Activated CD8-positive, alpha-beta T cell treated with anti-CD3 and anti-CD28 coated beads, Interleukin-2, amount 10 ng/mL, durations not matched to agents 7 days and 5 days (primary cell): ENCODE measurements at places on chromosomes 11 and 22.

DNA sequence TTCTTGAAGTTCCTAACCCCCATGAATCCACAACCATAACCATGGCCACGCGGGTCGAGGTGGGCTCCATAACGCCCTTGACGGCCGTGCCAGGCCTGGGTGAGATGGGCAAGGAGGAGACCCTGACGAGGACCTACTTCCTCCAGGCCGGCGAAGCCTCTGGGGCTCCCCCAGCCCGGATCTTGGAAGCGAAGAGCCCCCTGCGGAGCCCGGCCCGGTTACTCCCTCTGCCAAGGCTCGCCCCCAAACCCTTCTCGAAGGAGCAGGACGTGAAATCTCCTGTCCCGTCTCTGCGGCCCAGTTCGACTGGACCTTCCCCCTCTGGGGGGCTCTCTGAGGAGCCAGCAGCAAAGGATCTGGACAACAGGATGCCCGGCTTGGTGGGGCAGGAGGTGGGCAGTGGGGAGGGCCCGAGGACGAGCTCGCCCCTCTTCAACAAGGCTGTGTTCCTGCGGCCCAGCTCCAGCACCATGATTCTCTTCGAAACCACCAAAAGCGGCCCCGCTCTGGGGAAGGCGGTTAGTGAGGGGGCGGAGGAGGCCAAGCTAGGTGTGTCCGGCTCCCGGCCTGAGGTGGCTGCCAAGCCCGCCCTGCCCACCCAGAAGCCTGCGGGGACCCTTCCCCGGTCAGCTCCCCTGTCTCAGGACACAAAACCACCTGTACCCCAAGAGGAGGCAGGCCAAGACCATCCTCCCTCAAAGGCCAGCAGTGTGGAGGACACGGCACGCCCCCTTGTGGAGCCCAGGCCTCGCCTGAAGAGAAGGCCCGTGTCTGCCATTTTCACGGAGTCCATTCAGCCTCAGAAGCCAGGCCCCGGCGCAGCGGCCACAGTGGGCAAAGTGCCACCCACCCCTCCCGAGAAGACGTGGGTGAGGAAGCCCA, 75.7 kb downstream of the KIAA1671 start:
- peaks cover 20% of the 10 kb centered on the region for H3K4me1 ChIP-seq
- H3K36me3 ChIP-seq, result no peaks in the 10 kb centered on the region
- DNase-seq, result peak; percentile 33
- H3K4me3 ChIP-seq, result no peak overlapping the region
- H3K27ac ChIP-seq, result no peak overlapping the region

DNA sequence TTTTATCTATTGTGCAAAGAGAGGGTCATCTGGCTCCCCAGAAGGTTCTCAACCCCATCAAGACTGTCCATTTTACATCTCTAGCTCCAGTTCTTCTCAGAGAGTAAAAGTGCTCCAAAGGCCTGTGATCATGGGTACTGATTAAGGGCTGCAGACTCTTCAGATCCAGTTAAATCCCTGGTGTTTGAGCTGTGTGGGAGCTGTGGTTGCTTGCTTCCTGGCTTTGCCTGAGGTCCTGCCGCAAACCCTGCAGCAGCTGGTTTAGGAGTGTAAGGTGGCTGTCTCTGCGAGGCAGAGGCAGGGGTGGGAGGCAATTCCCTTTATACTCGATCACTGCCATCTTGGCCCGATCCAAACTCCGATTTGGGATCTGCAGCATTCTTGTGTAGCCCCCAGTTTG, 1.2 kb downstream of the MRPL17 start:
- no peaks in the 10 kb centered on the region for H3K27me3 ChIP-seq
- no peak for DNase-seq
- H3K4me1 ChIP-seq, result peaks cover 28% of the 10 kb centered on the region
- peak overlapping the region; percentile 97 for H3K27ac ChIP-seq
- peak overlapping the region; percentile 99 for H3K4me3 ChIP-seq
- peaks cover 42% of the 10 kb centered on the region for H3K36me3 ChIP-seq

DNA sequence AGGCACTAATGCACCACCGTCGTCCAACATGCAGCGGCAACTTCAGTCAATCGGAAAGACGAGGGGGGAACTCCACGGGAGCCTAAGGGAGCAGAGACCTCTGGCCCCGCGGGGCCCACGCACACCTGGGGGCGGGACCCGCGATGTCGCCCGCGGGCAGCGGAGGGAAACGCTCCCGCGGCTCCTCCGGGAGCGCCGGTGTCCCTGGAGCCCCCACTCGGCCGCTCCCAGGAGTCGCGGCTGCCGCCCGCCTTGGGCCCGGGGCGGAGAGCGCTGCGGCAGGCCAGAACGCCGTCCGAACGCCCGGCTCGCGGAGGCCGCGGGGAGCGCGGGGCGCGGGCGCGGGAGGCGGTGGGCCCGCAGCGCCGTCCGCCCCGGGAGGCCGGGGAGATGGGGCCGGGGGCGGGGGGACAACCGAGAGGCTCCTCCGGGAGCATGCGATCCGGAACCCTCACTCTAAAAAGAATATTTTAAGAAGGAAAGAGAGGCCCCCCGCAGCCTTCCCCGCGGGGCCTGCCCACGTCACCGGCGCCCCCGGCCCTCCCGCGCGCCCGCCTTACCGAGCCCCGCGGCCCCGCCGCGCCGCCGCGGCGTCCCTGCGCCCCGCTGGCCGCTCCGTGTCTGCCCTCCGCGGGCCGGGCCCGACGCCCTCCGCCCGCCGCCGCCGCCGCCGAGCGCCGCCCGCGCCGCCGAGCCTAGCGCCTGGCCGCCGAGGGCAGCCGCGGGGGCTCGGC, 86.6 kb upstream of the ARHGAP32 start:
- H3K4me1 ChIP-seq, result peaks cover 19% of the 10 kb centered on the region
- no peaks in the 10 kb centered on the region for H3K36me3 ChIP-seq
- H3K27ac ChIP-seq, result peak overlapping the region; percentile 46
- DNase-seq, result no peak

DNA sequence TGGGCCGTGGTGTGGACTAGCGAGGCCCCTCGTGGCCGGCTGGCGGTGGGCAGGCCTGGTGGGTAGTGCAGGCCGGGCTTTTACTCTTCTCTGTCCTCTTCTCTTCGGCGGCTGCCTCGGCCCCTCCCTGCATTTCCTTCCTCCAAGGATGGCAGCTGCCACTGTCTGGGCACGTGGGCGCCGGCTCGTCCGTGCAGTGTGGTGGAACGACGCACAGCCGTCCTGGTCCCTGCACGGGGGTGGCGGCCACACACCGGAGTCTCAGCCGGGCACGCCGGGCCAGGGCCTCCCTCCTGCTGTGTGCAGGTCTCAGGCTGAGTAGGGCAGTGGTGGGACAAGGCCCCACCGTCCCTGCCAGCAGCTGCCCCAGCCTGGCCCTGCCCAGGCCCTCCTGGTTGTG, 37.7 kb downstream of the MOB2 start:
- H3K36me3 ChIP-seq, result no peaks in the 10 kb centered on the region
- no peak overlapping the region for H3K27ac ChIP-seq
- H3K4me1 ChIP-seq, result no peaks in the 10 kb centered on the region
- no peak overlapping the region for H3K4me3 ChIP-seq

DNA sequence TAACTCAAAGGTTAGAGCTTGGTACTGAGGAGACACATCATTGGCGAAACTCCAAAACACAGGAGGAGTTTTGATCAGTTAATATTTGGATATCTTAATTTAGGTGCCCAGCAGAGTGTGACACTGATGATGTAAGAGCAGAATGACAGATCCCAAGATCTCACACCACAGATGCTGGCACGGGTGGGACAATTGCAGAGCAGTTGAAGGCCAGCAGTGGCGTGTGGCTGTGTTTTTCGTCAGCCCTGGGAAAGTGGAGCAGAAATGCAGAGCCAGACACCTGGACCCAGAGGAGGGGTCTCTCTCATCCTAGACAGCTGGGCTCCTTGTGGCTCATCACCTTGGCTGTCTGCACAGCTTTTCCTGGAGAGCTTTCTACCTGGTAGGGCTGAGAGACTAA, 59.7 kb upstream of the CTTN start:
- H3K27ac ChIP-seq, result no peak overlapping the region
- H3K4me3 ChIP-seq, result no peak overlapping the region
- H3K4me1 ChIP-seq, result no peaks in the 10 kb centered on the region
- H3K36me3 ChIP-seq, result peaks cover 46% of the 10 kb centered on the region
- no peaks in the 10 kb centered on the region for H3K27me3 ChIP-seq
- DNase-seq, result no peak

DNA sequence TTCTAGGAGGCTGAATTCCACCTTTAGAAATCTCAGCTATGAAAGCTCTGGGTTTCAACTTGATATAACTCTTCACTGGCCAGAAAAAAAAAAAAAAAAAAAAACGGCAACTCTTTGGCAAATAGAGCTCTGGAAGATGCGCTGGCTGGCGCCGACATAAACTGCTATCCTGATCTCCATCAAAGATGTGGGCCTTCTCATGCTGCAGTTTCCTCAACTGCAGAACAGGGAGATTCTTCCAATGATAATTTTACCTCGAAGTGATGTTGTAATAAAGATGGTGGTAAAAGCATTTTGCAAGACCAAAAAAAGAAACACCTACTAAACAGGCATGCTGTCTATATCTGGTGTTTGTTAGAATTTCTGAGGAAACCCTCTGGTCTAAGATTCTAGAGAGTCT, 20.3 kb downstream of the FLI1 start:
- H3K4me1 ChIP-seq, result peaks cover 86% of the 10 kb centered on the region
- H3K36me3 ChIP-seq, result peaks cover 66% of the 10 kb centered on the region
- no peaks in the 10 kb centered on the region for H3K27me3 ChIP-seq
- H3K4me3 ChIP-seq, result no peak overlapping the region
- no peak for DNase-seq
- peak overlapping the region; percentile 53 for H3K27ac ChIP-seq

GRCh38 chr11:26715133-26715532, 6.7 kb downstream of the SLC5A12 start:
- no peaks in the 10 kb centered on the region for H3K27me3 ChIP-seq
- H3K4me3 ChIP-seq, result no peak overlapping the region

DNA sequence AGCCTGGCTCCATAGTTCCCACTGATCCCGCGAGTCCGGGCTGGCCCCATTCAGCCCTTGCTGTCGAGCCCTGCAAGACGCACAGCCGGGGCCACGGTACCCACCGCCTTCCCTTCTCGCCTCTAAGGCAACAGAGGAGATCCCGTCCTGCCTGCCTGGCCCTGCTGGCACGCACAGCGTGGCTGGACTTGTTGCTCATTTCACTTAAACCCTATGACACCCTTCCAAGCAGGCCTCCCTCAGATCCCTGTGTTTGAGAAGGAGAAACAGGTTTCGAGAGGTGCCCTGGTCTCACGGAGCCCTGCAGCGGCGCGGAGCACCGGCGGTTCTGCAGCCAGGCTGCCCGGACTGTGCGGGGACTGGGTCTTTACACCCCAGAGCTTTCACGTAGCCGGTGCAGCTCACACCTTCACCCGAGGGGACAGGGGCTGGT, 1048.4 kb downstream of the BRD1 start:
- H3K36me3 ChIP-seq, result no peaks in the 10 kb centered on the region
- H3K27ac ChIP-seq, result no peak overlapping the region
- H3K4me3 ChIP-seq, result no peak overlapping the region
- peak; percentile 2 for DNase-seq
- no peaks in the 10 kb centered on the region for H3K4me1 ChIP-seq

GRCh38 chr11:97237151-97237550, 847.3 kb downstream of the JRKL start:
- no peaks in the 10 kb centered on the region for H3K4me1 ChIP-seq
- H3K36me3 ChIP-seq, result no peaks in the 10 kb centered on the region
- no peak overlapping the region for H3K4me3 ChIP-seq

DNA sequence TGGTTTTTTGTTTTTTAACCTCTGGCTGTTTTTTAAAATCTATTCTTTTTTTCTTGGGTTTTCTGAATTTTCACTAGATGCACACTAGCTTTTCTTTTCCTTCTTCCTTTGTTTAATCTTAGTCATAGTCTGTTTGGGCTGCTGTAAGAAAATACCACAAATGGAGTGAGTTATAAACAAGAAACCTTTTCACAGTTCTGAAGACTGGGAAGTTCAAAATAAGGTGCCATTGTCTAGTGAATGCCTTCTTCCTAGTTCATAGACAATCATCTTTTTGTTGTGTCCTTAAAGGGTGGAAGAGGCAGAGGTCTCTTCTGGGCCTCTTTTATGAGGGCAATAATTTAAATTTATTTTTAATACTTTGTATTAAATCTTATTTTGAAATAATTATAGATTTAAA, 532.9 kb upstream of the ANO5 start:
- no peaks in the 10 kb centered on the region for H3K27me3 ChIP-seq
- H3K36me3 ChIP-seq, result no peaks in the 10 kb centered on the region
- no peaks in the 10 kb centered on the region for H3K4me1 ChIP-seq
- no peak for DNase-seq

DNA sequence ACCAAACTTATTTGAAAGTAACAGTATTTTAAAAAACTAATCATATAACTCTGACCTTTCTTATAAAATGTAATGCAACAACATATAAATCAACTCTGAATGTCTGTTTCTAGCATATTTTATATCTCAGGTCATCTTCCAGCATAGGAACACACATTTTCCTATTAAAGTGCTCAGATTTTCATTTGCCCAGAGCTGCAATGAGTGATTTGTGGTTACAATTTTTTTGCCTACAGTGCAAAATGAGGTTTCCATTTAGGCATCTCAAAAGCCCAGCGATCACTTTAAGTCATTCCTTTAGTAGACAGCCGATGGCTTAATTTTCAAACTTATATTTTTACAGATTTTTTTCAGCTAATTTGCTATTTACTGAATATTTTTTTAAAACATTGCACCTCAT, 1.0 kb downstream of the LYVE1 start:
- H3K27me3 ChIP-seq, result peaks cover 14% of the 10 kb centered on the region
- H3K4me1 ChIP-seq, result no peaks in the 10 kb centered on the region
- no peak for DNase-seq
- no peak overlapping the region for H3K4me3 ChIP-seq

DNA sequence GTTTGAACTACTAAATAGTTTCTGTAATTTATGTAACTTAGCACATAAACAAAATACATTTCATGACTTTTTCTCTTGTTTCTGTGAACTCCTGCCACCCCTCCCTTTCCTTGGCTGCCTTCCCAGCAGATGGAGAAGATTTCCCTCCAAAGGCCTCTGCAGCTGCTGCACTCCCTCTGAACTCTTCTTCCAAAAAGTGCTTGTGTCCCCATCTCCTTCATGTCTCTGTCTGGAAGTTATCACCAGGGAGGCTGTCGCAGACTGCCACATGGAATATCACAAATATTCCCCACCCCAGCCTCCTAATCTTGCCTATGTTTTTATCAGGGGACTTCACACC, 1068.3 kb downstream of the OPCML start:
- no peaks in the 10 kb centered on the region for H3K36me3 ChIP-seq
- no peak overlapping the region for H3K4me3 ChIP-seq
- H3K4me1 ChIP-seq, result no peaks in the 10 kb centered on the region
- no peaks in the 10 kb centered on the region for H3K27me3 ChIP-seq
- no peak for DNase-seq

DNA sequence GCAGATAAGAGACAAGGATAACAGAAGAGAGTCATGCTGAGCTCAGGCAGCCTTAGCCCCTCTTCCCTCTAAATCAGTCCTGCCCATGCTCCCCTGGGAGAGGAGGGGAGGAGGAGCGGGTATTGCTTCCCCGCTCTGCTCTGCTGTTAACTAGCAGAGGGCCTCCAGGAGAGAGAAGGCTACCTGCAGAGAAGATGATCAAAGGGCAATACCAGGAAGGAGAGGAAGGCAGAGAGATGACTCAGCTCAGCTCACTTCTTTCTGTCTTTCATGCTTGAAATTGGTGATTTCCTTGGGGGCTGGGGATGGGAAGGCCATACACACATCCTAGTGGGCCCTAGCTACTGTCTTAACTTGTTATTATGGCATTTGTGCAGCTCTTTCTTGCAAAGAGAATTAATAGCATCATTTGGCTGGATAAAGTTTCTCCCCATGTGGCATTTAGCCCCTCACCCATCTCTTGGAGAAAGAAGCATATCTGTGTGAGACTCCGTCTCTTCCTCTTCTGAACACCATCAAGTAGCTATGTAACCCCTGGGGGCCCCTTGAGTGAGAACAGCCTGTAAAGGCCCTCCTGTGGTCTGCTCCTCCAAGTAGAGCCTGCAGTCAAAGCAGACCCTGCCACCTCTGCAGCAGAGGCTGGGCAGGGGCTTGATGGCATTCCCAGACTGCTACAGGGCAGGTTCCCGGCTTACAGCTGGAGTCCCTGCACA, 33.4 kb upstream of the AMOTL1 start:
- H3K27ac ChIP-seq, result no peak overlapping the region
- H3K4me3 ChIP-seq, result no peak overlapping the region
- DNase-seq, result no peak
- H3K27me3 ChIP-seq, result peaks cover 15% of the 10 kb centered on the region
- H3K4me1 ChIP-seq, result peaks cover 11% of the 10 kb centered on the region
- H3K36me3 ChIP-seq, result no peaks in the 10 kb centered on the region
